ENCODE measurements at places on chromosomes 5 and 9.

GRCh38 chr9:109238125-109238524 lies 71.1 kb upstream of the FRRS1L start:
- no peak for DNase-seq

- DNase-seq = no peak
Measured at GRCh38 chr5:50359187-50359586, 81.9 kb downstream of the EMB start.

- DNase-seq = no peak
Measured at GRCh38 chr9:88106492-88106891, 31.8 kb downstream of the SPATA31C2 start.

GRCh38 chr9:135342206-135343130 lies 137.1 kb upstream of the PPP1R26 start:
- DNase-seq = no peak

GRCh38 chr9:20028192-20028848 lies 239.5 kb upstream of the SLC24A2 start:
- DNase-seq = no peak

DNA sequence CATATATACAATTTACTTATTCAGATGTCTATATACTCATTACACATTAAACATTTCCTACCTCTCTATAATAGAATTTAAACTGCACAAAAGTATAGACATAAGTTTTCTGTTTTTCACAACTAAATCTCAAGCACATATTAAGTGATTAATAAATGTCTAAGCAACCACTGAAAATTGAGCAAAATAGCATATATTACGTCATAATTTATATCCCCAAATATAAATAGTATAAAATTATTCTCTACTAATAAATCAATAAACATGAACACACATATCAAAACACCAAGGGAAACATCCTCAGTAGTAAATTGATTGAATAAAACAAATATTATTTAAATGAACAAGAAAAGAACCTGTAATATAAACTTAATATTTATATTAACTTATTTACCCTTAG lies 865.1 kb downstream of the CDH18 start:
- no peak for DNase-seq

DNA sequence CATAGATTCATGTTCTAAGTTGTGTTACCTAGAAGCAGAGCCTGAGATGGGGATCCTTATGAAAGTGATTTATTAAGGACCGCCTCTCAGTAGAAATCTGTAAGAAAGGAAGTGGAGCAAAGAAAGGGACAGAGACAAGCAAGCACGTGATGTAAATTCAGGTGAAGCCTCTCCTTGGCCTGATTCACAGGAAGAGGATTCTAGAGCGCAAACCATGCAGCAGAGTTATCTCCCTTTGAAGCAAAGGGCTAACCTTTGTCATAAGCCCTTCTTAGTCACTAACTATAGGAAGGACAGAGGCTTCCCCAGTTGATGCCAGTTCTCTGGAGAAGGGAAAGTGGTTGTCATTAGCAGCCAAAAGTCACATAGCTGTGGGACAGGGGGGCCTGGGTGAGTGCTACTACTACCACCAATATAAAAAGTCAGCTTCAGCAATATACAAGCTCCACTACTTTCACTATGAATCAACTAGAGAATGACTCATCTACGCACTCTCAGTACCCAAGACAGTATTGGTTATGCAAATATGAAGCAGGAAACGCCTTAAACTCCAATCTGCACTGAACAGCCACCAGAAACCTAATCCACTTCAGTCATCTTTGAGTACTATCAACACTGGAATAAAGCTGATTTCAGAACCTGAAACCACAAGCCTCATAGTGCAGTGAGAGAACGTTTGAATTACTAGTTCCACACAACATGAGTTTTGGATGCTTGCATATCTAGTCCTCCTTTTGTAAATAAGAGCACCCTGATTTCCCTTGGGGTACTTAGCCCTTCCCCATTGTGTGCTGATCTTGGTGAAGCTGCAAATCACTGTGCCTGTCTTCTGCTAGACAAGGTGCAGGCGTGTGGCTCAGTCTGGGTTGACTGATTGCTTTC lies 162.7 kb downstream of the ZNF608 start:
- peak; percentile 73 for DNase-seq

- no peak for DNase-seq
Measured at GRCh38 chr9:96004379-96004778, 128.9 kb downstream of the ERCC6L2 start.

GRCh38 chr5:105238561-105238960 lies 1676.0 kb upstream of the NUDT12 start:
- no peak for DNase-seq

All from GM06990 (cell line).